GM04503 (cell line): ENCODE measurements at places on chromosomes 16 and 17.
A peak's percentile ranks its signal among the peaks of the same experiment; 100 is the strongest.

GRCh38 chr17:57855391-57856035 is 5.7 kb upstream of the MRPS23 start:
- DNase-seq = no peak

DNA sequence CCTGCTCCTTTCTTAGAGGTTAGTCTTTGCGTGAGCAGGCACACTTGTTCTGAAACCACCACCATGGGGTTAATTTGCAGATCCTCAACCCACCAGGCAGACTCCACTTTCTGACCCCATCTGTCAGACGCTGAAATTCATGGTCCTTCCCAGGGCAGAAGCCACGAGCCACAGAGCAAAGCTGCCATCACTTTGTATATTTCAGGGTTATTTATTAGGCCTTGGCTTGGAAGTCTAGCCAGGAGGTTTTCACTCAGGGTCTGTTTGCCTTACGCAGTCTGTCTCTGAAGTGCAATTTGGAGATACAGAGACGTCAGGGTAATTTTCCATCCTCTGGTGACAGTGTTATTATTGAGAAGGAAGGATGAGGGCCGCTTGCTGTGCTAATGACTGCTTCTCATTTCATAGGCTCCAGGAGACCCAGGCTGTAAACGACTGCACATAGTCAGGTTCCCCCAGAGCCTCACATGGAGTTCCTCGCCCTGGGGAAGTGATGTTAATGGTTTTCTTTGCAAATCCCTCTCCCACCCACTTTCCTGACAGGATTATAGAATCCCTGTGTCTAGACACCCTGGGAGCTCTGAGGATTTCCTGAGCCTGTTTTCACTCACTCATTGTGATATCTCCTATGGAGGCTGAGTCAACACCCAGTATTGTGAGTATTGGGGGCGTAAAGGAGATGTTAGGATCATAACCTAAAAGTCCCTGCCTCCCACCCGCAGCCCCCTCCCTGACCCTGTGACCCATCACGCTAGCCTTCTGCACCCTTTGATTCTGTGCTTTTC is 269.0 kb downstream of the ABCC12 start:
- DNase-seq = no peak

DNA sequence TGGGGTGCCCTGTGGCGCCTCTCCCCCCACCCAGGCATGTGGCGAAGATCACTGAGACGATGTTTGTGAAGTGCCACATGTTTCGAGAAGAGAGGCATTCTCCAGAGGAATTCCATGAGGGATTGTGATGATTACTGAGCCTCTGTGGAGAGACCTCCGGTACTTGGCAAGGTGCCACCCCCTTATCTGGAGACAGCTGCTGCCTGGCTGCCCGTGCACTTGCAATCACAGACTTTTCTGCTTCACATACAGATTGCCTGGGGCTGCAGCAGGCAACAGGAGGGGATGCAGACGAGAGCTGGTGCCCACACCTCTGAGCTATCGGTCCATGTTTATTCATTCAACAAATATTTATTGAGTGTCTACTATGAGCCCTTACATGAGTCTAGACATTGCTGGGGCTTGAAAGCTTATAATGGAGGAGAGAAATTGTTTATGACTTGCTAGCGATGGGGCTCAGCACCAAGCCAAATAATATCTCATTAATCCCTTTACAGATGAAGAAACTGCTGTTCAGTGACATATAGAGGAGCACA is 317.2 kb upstream of the ZFHX3 start:
- DNase-seq = no peak

- no peak for DNase-seq
These were observed 145.9 kb downstream of the CDH8 start for GRCh38 chr16:61890386-61890785.

DNA sequence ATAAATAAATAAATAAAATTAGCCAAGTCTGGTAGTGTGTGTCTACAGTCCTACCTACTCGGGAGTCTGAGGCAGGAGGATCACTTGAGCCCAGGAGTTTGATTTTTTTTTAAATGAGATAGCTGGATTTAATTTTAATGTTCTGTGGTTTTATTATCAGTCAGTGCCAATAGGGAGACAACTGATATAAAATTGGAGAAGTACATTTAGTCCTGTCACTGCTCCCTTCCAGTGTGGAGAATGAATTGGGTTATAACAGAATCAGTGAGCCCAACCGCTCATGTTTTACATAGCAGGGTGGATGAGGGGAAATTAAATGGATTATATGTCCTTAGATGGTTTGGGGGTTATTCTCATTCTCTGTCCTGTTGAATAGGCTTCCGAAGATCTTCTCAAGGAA is 6.2 kb downstream of the NME1 start:
- DNase-seq = no peak

DNA sequence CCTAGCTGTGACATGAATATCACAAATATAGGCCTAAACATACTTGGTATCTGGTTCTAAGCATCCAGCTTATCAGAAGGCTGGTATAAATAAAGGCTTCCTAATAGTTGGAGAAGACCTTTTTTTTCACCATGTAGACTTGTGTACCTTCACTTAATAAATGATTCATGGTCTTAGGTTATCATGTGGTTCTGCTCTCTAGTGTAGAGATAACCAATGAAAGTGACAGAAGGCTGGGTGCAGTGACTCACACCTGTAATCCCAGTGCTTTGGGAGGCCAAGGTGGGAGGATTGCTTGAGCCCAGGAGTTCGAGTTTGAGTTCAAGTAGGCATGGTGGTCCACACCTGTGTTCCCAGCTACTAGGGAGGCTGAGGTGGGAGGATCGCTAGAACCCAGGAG is 3.1 kb downstream of the DDX19A start:
- DNase-seq = no peak

GRCh38 chr16:28258567-28258966 is 33.8 kb upstream of the SBK1 start:
- DNase-seq = no peak

GRCh38 chr17:80023481-80024205 is 12.0 kb downstream of the TBC1D16 start:
- DNase-seq = no peak

DNA sequence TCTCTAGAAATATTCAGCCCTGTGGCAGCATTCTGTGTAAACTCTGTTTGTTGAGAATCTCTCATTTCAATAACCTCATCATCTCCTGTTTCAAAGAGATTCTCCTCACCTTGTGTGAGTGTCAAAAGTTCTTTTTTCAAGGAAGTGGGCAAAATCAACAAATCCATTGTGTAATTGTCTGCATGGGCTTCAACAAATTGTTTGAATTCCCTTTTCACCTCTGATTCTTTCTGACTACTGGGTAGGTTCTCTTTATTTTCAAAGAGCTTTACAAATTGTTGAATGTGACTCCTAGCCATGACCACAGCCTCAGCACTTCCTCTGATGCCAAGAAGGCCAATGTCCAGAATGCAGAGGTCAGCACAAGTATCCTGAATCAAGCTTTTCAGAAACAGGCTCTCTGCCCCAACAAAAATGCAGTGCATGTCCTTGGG is 48.0 kb downstream of the N4BP1 start:
- DNase-seq = no peak

GRCh38 chr16:69494991-69495392 is 70.6 kb downstream of the CYB5B start:
- DNase-seq = no peak

GRCh38 chr16:88796278-88796677 is 7.3 kb upstream of the CDT1 start:
- DNase-seq = no peak

DNA sequence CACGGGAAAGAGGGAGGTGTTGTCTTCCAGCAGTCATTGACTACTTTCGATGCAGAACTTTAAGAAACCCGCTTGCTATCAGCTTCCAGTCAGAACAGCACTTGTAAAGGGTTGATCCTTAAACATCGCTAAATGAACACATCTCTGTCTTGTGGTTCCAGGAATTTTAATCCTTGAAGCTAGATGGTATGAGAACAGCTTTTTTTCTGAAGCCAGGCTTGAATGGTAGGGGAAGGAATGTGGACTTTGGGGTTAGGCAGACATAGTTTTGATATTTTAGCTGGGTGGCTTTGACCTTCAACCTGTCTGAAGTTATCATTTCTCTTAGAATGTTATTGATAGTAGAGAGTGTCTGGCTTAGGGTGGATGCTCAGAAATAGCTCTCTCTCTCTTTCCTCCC is 81.1 kb downstream of the RGS9 start:
- DNase-seq = no peak

DNA sequence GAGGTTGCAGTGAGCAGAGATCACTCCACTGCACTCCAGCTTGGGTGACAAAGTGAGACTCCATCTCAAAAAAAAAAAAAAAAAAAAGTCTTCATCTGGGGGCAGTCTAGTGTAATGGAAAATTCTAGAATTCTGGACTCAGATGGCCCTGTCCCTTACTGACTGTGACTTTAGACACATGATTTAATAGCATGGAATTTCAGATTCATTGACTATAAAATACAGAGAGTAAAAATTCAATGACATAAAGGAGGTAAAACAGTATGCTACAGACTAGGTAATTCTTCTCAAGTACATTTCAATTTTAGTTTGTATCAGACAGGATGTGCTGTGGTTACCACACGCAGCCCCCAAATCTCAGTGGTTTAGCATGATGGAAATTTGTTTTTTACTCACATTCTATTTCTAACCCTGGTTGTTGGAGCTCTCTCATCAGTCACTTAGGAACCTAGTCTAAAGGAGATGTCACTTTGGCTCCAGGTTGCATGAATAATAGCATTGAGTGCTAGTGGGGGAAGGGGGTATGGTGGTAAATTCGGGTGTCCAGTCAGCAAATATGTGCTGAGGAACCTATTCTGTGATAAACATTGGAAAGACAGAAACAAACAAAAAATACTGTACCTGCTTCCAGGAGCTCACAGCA is 444.0 kb downstream of the XYLT1 start:
- DNase-seq = no peak

- DNase-seq = no peak
These were observed 9.6 kb downstream of the G6PC3 start for GRCh38 chr17:44079877-44080821.

DNA sequence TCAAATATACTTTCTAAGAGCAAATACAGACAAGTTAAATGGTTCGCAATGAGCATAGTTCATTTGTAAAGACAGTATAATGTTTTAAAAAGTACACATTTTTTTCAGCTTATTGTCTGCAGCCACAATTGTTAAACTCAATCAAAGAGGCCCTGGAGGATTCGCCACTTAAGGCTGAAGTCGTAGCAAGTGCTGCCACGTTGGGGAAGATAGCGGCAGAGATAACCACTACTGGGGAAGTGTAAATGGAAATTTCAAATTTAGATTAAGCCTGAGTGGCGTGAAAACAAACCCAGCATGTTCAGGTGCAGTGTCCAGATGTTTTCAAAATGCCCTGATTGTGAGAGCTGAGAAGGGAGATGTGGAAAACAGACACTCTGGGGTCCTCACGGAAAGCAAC is 8.4 kb downstream of the PMP22 start:
- DNase-seq = no peak

GRCh38 chr16:10539236-10539635 is 41.2 kb downstream of the EMP2 start:
- DNase-seq = no peak

GRCh38 chr16:23968176-23968575 is 132.4 kb downstream of the PRKCB start:
- no peak for DNase-seq

- no peak for DNase-seq
These were observed 5.3 kb upstream of the POLR3E start for GRCh38 chr16:22291860-22292318.

DNA sequence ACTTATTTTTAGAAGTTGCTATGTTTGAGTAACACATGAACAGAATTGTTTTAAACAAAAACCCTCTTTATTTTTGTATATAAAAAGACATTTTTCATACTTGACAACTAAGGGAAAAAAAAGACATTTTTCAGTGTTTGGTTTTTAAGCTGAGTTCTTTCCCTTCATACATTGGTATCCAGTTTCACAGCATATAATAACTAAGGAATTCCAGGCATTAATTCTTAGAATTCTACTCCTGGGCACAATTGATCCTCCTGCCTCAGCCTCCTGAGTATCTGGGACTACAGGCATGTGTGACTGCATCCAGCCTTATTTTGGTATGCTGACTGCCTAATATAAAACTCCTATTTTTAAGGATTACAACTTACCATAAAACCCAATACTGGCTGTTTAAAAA is 8.4 kb downstream of the FBXO47 start:
- peak; percentile 46 for DNase-seq

- DNase-seq = no peak
These were observed 19.7 kb downstream of the ST6GALNAC2 start for GRCh38 chr17:76565728-76566612.

DNA sequence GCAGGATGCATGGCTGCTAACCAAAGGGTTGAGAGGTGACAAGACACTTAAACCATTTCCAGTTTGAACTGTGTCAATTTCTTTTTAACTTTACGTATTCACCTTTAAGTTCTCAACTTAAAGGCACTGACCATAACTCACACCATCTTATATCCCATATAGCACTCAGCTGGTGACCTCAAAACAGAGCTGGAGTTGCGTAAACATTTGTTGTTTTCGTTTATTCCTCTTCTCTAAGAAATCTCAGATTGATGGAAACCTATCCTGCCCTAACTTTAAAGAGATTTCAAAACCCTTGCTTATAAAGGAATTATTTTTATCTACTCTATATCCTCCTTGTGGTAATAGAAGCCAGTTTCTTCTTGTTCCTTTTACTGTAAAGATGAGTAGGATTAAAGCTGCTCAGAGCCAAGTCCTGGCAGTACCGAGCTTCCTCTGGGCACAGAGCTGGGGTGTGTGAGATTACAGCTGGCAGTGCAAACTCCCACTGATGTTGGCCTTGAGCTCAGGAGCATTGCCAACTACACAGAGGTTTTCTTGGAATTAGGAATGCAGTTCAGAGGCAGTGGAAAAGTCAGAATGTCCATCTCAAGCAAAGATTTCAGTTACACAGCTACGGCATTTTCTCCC is 1.3 kb downstream of the KCTD2 start:
- DNase-seq = no peak

DNA sequence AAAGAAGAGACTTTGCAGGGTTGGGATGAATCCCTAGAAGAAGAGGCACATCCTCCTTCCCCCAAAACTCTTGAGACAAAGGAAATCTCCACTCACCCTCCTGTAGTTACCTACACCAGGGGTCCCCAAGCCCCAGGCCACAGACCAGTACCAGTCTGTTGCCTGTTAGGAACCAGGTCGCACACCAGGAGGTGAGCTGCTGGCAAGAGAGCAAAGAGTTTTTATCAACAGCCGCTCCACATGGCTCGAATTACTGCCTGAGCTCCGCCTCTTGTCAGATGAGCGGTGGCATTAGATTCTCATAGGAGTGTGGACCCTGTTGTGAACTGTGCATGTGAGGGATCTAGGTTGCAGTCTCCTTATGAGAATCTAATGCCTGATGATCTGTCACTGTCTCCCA is 98.9 kb downstream of the CCT6B start:
- no peak for DNase-seq
